ENCODE measurements at places on chromosomes 5 and 9.

DNA sequence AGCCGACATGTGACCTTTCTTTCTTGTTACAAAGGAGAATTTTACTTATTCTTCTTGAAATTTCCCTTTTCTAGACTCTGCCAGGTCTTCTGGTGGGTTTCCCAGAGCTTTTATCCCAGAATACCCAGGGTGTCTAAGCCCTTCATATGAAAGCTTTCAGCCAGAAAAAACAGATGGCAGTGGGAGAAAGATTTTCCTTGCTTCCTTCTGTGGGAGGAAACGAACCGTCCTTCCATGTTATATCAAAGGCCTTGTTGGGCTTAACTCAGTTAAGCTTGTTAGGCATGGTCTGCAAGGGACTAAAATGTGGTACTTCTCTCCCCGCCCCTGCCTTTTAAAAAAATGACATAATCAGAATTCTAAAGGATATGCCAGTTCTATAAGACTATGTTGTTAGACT, 47.5 kb downstream of the SPATA31D1 start:
- peaks cover 3% of the 10 kb centered on the region for H3K27me3 ChIP-seq
- peaks cover 9% of the 10 kb centered on the region for H3K4me1 ChIP-seq
- no peak overlapping the region for H3K27ac ChIP-seq
- no peak overlapping the region for H3K4me3 ChIP-seq
- no peaks in the 10 kb centered on the region for H3K36me3 ChIP-seq

- no peak overlapping the region for H3K27ac ChIP-seq
- H3K27me3 ChIP-seq = no peaks in the 10 kb centered on the region
- no peak for DNase-seq
- H3K4me3 ChIP-seq = no peak overlapping the region
These were observed 284.5 kb downstream of the SPATA31D1 start for GRCh38 chr9:82273121-82273520.

DNA sequence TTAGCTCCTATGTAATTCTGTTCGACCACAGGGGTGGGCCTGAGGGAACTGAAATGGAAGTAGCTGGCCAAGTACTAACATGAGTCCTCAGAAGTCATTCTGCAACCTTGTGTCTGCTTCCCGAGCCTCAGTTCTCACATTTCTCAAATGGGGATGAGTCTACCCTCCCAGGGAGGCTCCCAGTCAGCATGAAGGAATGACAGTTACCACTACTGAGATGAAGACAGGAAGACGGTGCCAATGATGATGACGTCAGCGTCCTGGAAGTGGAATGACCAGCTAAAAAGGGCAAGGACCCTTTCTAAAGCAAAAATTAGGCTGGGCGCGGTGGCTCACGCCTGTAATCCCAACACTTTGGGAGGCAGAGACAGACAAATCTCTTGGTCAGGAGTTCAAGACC, 6.8 kb downstream of the PIP5KL1 start:
- peaks cover 47% of the 10 kb centered on the region for H3K27me3 ChIP-seq
- H3K4me1 ChIP-seq = peaks cover 9% of the 10 kb centered on the region
- no peaks in the 10 kb centered on the region for H3K36me3 ChIP-seq
- no peak overlapping the region for H3K4me3 ChIP-seq
- DNase-seq = no peak
- H3K27ac ChIP-seq = peak overlapping the region; percentile 65

- peak overlapping the region; percentile 4 for H3K27ac ChIP-seq
- no peaks in the 10 kb centered on the region for H3K27me3 ChIP-seq
- no peak for DNase-seq
- H3K36me3 ChIP-seq = no peaks in the 10 kb centered on the region
- peaks cover 19% of the 10 kb centered on the region for H3K4me1 ChIP-seq
These were observed 76.1 kb downstream of the C9orf50 start for GRCh38 chr9:129544761-129545160.

DNA sequence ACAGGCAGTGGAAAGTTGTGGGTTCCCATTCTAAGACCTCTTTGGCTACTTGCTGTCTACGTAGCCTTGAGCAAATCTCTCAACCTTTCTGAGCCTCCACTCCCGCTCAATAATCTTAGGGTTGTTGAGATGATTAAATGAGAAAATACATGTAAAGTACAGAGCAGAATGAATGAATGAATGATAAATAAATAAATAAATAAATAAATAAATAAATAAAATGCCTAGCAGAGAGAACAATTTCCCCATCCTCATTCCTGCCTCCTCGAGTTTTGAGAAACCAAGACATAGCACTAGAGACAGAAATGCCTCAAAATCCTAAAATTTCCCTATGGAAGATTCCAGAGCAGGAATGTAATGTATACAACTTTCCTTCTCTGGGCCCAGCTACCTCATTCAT, 128.3 kb upstream of the RAD23B start:
- no peaks in the 10 kb centered on the region for H3K27me3 ChIP-seq
- no peaks in the 10 kb centered on the region for H3K4me1 ChIP-seq
- H3K27ac ChIP-seq = no peak overlapping the region
- H3K4me3 ChIP-seq = no peak overlapping the region
- no peak for DNase-seq

DNA sequence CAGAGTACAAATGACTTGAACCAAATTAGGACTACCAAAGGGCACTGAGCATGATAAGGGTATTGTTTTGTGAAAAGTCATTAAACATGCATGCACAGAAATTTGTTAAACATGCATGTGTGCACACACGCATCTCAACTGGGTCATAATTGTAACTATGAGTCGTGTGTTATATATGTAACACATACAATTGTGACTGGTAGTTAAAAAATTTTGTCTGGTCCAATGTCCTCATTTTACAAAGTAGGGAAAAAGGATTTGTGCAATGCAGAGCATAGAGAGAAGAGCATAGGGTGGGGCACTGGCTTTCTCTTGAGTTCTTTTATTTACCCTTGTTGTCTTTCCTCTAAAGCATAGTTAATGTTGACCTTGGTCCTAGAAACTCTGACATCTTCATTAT, 19.3 kb upstream of the IGFBPL1 start:
- no peak overlapping the region for H3K27ac ChIP-seq
- H3K36me3 ChIP-seq = no peaks in the 10 kb centered on the region
- H3K4me3 ChIP-seq = no peak overlapping the region

- no peak for DNase-seq
- no peak overlapping the region for H3K4me3 ChIP-seq
- no peak overlapping the region for H3K27ac ChIP-seq
- no peaks in the 10 kb centered on the region for H3K27me3 ChIP-seq
- no peaks in the 10 kb centered on the region for H3K4me1 ChIP-seq
These were observed 1271.3 kb downstream of the EFNA5 start for GRCh38 chr5:106399391-106399790.

GRCh38 chr9:118148990-118149389, 444.8 kb downstream of the TLR4 start:
- no peaks in the 10 kb centered on the region for H3K27me3 ChIP-seq
- H3K4me1 ChIP-seq = no peaks in the 10 kb centered on the region
- no peak for DNase-seq
- no peak overlapping the region for H3K27ac ChIP-seq
- no peak overlapping the region for H3K4me3 ChIP-seq

DNA sequence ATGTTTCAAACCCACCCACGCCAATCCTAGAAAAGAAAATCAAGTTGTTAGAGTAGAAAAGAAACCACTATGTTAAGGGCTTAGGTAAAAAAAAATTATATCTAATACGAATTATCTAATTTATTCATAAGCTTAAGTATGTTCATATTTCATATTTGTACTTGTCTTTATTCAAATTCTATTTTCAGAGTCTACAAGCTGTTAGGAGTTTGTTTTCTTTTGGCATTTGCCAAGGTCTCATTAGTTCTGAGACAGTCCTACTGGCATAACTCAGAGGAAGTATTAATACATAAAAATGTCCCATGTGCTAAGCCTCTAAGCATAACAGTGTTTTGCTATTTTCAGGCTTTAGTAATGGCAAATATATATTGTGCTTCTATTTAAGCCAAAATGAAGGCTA, 57.6 kb downstream of the STARD4 start:
- no peak overlapping the region for H3K27ac ChIP-seq
- H3K4me1 ChIP-seq = peaks cover 16% of the 10 kb centered on the region
- H3K36me3 ChIP-seq = no peaks in the 10 kb centered on the region
- DNase-seq = no peak
- H3K4me3 ChIP-seq = no peak overlapping the region

DNA sequence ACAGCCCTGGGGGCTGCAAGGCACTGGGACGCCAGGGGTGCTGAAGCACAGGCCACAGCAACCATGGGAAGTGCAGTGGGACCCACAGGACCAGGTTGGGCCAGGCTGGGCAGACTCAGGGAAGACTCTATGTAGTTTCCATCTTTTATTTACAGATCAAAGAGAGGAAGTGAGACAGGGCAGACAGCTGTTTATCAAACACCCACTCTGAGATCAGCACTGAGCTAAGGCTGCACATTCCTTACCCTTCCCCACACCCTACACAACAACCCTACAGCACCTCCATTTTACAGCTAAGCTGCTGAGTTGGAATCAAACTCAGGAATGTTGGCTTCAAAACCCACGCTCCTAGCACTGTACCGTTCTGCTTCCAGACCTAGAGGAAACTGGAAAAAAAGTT, 19.8 kb downstream of the BARHL1 start:
- no peaks in the 10 kb centered on the region for H3K27me3 ChIP-seq
- H3K36me3 ChIP-seq = peaks cover 29% of the 10 kb centered on the region
- no peak overlapping the region for H3K27ac ChIP-seq
- DNase-seq = no peak
- no peaks in the 10 kb centered on the region for H3K4me1 ChIP-seq

GRCh38 chr9:123377211-123377971, 21.4 kb downstream of the CRB2 start:
- H3K27me3 ChIP-seq = peaks cover 4% of the 10 kb centered on the region
- H3K4me1 ChIP-seq = peaks cover 15% of the 10 kb centered on the region
- H3K27ac ChIP-seq = peak overlapping the region; percentile 69
- peak overlapping the region; percentile 49 for H3K4me3 ChIP-seq
- DNase-seq = no peak

DNA sequence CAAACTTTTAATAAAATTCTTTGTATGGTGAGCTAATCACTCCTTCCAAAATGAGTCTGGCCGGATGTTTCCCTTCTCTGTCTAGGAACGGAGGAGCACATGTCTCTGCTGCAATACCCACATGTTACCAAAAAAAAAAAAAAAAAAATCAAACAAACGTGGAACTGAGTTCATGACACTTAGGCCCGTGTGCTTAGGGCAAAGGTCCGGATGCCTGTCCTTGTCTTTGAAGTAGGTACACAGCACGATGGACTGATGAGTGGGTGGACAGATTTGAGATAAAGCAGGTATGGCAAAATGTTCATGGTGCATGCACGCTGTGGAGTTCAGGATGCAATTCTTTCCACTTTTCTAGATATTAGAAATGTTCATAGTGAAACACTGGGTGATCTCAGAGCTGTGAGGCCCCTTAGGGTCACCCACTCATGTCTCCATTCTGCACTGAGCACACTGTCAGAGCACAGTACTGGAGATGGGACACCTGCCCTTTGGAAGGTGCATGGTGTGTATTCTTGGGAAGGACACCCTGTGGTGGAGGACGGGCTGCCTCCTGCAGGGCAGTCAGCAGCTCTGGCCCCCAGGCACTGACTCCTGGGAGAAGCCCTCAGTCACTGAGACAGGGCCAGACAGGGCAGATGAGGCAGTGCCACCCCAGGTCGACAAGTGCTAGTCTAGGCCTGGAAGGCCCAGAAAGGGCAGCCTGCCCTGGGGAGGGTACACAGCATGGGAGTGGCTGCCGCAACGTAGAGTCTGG, 43.6 kb downstream of the GADD45G start:
- no peak overlapping the region for H3K27ac ChIP-seq
- H3K4me3 ChIP-seq = no peak overlapping the region
- no peak for DNase-seq
- peaks cover 18% of the 10 kb centered on the region for H3K27me3 ChIP-seq

DNA sequence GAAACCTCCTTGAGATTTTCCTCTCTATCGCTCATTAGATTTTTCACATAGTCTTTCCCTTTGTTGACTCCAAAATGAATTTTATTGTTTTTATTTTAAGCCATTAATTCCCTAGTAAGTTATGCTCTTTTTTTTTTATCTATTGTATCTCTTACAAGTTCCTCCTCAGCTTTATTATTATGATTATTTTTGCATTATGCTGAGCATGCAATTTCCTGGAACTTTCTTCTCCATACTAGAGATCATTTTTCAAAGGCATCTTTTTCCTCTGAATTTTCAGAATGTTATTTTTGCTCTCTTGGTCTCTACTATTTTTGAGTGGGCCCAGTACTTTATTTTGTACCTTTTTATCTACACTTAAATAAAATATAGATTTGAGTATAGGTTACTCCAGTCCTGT, 376.6 kb upstream of the SEMA6A start:
- DNase-seq = no peak
- no peak overlapping the region for H3K27ac ChIP-seq
- H3K27me3 ChIP-seq = no peaks in the 10 kb centered on the region
- no peak overlapping the region for H3K4me3 ChIP-seq
- H3K4me1 ChIP-seq = no peaks in the 10 kb centered on the region

DNA sequence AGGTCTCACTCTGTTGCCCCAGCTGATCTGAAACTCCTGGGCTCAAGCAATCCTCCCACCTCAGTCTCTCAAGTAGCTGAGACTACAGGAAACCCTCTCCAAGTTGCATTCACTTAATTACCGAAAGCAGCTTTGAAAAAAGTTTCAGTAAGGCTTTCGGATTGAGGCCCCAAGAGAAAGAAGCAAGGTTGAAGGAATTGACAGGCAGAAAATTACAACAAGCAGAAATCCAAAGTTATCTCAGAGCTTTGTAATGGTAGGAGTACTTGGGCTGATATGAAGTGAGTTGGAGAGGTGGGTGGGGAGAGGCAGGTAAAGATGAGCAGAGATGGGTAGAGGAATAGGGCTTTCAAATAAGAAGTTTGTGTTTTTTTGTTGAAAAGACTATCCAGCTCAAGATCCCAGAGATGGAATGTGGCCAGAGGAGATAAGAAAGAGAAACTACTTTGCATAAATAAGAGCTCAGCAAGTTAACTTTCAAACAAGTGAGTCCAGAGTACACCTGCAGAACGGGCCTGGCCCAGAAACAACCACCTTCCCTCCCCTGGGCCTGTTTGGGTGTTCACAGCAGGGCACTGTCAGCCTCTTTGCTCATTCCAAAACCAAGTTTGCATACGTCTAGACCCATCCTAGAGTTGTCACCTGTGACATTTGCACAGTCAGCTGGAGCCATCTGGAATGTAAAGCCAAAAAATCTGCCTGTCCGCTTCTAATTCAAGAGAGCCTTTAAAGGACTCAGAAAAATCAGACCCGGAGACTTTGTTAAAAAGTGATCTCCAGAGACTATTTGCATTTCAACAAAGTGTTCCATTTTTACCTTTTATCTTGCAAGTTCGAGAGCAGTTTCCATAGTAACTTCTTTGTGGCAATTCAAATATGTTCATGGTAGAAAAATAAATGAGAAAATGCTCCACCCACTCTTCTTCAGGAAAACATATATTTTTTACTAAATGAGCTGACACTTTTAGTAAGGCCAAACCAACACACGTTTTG, 2.2 kb upstream of the CLINT1 start:
- H3K27ac ChIP-seq = peak overlapping the region; percentile 57
- H3K36me3 ChIP-seq = no peaks in the 10 kb centered on the region
- H3K4me1 ChIP-seq = peaks cover 15% of the 10 kb centered on the region

DNA sequence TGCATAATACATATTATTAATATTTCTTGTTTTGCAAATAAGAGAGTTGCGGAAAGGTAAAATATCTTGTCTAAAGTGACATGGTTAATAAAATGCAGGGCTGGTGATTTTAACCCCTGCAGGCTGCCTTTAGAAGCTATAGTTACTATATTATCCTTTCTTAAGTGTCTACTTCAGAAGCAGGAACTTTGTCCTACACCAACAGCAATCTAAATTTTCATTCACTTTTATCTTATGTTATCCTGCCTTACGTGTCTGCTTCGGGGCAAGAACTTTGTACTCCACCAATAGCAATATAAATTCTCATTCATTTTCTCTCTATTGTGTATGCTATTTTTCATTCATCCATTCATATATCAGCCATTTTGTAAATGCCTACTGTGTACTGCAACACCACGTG, 719.5 kb downstream of the TLR4 start:
- H3K4me3 ChIP-seq = no peak overlapping the region
- H3K4me1 ChIP-seq = no peaks in the 10 kb centered on the region
- H3K27me3 ChIP-seq = no peaks in the 10 kb centered on the region
- no peak for DNase-seq
- H3K36me3 ChIP-seq = no peaks in the 10 kb centered on the region
